ENCODE measurements at places on chromosomes 11 and 22. TPM values are rescaled to one million over a fixed set of nuclear protein-coding genes. Genes with fewer than 3 reads are reported as not detected.

NXPE2 gene
- not detected for polyA plus RNA-seq

RFPL3 gene
- polyA plus RNA-seq: not detected

BIRC3 gene
- 2.0 TPM for polyA plus RNA-seq

MRGPRG gene
- polyA plus RNA-seq: not detected

SUN2 gene
- 33.0 TPM for polyA plus RNA-seq

RBMXL2 gene
- not detected for polyA plus RNA-seq

NRIP3 gene
- 1.2 TPM for polyA plus RNA-seq

AMOTL1 gene
- polyA plus RNA-seq: 26.8 TPM

HTR3A gene
- polyA plus RNA-seq: not detected

PRAME gene
- polyA plus RNA-seq: not detected

- DNase-seq: peak; percentile 91
These were observed 6.2 kb downstream of the PANX1 start for GRCh38 chr11:94134651-94135512.

DNA sequence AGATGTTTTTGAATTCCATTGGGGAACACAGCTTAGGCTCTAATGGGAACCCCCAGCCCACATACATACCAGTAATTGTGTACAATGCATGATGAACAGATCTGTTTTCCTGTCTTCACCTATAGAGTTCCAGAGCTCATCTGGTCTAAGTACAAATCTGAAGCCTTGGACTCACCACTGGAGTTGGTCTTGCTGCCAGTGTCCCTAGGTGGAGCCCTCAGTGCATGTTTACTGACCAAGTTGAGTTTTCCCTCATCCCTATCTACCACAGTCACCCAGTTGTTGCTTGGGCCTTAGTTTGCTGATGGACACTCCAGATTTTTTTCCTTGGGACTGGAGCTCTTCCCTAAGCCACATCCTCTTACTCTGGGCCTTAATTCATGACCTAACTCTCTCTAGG lies 159.2 kb upstream of the DDI1 start:
- DNase-seq: no peak

DNA sequence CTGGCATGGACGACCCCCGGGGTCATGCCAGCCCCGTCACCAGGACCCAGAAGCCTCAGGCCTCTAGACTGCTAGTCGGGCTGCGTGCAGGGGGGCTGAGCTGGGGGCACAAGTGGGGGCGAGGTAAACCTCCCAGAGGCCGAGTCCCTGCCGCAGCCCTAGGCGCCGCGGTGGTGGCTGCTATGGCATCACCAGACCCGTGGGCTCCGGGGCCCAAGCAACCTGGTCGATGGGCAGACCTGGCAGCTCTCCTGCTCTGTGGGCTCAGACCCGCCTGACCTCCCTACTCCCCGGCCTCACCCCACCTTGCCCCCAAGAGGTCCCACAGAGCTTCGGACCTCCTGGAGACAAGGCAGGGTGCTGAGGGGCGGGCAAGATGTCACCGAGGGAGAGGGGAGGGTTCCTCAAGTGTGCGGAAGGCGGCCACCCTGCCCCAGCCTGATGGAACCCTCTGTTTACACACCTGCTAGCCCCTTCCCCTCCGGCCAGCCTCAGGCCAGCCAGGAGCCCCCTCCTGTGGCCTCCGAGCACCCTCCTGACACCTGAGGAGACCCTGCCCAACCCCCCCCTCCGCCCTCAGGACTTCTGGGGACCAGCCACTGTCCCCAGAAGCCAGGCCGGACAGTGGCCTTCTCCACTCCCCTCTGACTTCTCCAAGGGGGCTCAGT lies 9.4 kb downstream of the IGF2 start:
- no peak for DNase-seq

- DNase-seq: no peak
These were observed 40.5 kb downstream of the NAT10 start for GRCh38 chr11:34145847-34146381.

- DNase-seq: peak; percentile 8
These were observed 101.1 kb upstream of the SLC22A12 start for GRCh38 chr11:64489831-64490441.

DNA sequence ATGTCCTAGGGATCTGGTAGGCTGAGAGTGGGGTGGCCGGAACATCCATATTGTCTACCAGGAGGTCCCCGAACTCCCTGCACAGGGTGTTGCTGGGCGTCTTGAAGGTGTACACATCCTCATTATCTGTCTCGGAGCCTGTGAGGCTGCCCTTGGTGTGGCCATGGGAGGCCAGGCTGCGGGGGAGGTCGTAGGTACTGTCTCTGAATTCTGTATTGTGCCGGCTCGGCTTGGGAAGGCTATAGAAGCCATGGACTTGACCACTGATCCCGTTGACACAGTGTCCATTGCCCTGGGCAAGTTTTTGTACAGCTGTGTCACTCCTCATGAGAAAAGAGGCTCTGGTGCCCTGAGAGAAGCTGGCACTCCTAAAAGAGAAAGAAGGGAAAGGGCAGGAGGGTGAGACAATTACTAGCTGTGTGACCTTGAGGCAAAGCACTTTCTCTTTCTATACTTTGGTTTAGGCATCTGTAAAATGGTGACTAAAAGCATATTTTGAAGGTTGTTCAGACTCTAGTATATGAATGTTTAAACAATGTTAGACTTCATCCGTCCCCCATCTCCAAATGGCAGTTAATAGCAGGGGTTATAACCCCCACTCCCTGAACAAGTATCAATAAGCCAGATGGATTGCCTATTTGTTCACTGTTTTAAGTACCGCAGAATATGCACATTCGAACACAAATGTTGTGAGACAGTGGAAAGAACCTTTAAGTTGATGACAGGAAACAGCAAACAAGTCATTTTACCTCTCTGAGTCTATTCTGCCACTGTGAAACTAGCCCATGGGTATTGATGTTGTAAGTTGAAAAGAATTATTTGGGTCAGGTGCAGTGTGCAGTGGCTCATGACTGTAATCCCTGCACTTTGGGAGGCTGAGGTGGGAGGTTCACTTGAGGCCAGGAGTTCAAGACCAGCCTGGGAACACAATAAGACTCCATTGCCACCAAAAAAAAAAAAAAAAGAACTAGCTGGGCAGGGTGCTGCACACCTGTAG lies 38.3 kb downstream of the USP35 start:
- no peak for DNase-seq

- DNase-seq: no peak
These were observed 5.3 kb upstream of the MRGPRG start for GRCh38 chr11:3223932-3224381.

DNA sequence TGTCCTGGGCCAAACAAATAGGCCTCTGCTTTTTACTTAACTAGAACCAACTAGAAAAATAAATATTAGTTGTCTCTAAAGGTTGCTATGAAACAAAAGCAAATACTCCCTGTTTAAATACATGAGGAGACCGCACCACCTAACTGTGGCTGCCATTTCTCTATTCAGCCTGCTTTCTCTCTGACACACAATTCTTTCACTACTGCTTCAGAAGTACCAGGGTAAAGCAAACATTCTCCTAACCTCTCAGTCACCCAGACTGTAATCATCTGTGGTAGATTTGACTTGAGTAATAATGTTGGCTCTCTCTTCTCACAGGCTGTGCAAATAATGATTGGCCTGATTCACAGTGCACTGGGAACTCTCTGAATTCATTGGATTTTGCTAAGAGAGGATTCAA lies 41.0 kb upstream of the MS4A8 start:
- DNase-seq: no peak

GRCh38 chr11:117546431-117547194 lies 219.0 kb downstream of the CEP164 start:
- DNase-seq: no peak

GRCh38 chr11:44250421-44250820 lies 59.5 kb downstream of the ALX4 start:
- no peak for DNase-seq

GRCh38 chr11:118224511-118225188 lies at the start of gene JAML:
TSS of gene JAML (minus strand) at chr11:118225011. CDS start at chr11:118214866, 10,145 bp downstream.
- no peak for DNase-seq

- DNase-seq: no peak
These were observed 8.2 kb downstream of the MS4A15 start for GRCh38 chr11:60764879-60765278.

DNA sequence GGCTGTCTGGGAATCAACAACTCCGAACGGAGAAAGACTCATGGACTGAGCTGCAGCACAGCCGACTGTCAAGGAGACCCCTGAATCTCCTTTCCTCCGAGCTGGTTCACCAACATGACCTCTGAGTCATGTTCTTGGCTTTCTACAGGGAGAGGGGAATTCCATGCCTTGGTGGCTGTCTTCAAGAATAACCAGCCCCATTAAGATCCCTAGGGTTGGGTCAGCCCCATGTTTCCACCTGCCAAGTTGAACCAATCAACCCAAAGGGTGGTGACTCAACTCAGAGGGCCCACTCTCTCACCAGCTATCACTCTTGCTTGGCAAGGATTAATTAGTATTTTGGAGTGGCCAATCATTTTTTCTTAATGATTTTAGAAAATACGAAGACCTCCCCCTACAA lies 28.3 kb upstream of the IGSF22 start:
- DNase-seq: no peak

DNA sequence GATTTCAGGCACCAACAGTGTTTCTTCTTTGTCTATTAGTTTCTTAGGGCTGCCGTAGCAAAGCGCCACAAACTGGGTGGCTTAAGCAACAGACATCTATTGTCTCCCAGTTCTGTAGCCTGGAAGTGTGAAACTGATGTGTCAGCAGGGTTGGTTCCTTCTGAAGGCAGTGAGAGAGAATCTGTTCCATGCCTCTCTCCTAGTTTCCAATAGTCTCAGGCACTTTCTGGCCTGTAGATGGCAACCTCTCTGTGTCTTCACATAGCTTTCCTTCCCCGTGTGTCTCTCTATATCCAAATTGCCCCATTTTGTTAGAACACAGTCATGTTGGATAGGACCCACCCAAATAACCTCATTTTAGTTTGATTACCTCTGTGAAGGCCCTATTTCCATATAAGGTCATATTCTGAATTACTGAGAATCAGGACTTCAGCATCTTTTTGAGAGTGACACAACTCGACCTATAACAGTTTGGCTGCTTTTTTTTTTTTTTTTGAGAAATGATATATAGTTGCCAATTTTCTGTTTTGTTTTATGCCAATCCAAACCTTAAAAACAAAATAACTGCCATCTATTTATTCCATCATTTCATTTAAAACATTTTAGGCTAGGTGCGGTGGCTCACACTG lies 108.2 kb downstream of the SLC36A4 start:
- peak; percentile 15 for DNase-seq
